CD4-positive, alpha-beta T cell treated with Interleukin-17A for 4 hours (primary cell): ENCODE measurements at places on chromosomes 16 and 17.
A peak's percentile ranks its signal among the peaks of the same experiment; 100 is the strongest.

- DNase-seq: no peak
Observed at GRCh38 chr16:88719933-88720296, 13.6 kb downstream of the CTU2 start.

DNA sequence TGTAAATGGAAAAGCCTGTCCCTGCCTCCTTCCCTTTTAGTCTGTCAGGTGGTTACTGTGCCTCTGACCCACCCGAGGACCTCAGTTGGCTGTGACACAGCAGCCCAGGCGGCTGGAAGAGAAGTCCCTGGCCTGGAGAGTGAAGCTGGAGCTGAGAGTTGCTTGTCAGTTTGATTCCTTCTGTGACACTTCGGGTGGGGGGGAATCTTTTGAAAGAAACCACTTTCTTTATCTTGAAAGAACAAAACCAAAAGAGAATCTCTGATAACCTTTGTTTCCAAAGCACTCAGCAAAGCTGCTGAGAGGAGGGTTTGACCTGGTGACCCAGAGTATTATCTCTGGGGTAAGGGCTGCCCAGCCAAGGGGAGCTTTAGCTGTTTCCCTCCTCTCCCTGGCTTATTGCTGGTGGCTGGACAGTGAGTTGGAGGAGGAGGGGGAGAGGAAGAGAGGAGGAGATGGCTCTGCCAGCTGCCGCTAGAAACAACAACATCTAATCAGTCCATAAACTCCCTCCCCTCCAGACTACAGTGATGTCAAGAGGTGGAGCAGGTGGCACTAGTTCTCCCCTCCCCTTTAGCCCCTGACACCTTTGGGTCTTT is 34.0 kb downstream of the YPEL2 start:
- DNase-seq: peak; percentile 56

GRCh38 chr16:68356249-68356918 is 45.6 kb downstream of the PRMT7 start:
- DNase-seq: peak; percentile 77

GRCh38 chr16:10314811-10315210 is 71.0 kb upstream of the ATF7IP2 start:
- peak; percentile 14 for DNase-seq

DNA sequence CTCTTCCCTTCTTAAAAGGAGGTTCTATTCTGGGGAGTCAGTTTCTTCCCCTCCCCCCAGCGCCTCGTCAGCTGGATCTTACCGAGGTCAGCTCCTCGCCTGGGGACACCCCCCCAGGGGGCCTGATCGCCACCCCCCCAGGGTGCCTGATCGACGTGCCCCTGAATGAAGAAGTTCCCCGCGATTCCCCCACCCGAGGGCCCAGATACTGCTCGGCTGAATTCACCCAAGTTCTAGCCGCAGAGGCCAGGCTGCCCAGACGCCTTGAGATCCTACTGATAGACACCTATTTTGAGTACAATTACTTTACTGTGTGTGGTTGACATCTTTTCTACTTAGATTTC is 1.4 kb downstream of the RAB11FIP3 start:
- peak; percentile 11 for DNase-seq

GRCh38 chr16:81469183-81469677 is 24.6 kb downstream of the CMIP start:
- peak; percentile 14 for DNase-seq

DNA sequence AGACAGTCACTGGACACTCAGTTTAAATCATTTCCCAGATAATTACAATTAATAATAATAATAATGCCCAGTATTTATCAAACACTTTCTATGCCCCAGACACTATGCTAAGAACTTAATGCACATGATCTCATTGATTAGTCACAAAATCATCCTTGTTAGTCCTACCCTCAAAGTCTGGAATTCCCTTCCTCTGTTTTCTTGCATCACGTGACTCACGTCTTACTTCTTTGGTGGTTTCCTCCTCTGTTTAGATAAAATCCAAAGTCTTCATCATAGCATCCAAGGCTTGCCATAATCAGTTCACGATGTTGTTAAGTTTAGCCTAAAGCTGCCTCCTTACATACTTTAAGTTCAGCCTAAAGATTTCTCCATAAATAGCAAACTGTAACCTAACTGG is 471.9 kb downstream of the PMP22 start:
- DNase-seq: no peak

DNA sequence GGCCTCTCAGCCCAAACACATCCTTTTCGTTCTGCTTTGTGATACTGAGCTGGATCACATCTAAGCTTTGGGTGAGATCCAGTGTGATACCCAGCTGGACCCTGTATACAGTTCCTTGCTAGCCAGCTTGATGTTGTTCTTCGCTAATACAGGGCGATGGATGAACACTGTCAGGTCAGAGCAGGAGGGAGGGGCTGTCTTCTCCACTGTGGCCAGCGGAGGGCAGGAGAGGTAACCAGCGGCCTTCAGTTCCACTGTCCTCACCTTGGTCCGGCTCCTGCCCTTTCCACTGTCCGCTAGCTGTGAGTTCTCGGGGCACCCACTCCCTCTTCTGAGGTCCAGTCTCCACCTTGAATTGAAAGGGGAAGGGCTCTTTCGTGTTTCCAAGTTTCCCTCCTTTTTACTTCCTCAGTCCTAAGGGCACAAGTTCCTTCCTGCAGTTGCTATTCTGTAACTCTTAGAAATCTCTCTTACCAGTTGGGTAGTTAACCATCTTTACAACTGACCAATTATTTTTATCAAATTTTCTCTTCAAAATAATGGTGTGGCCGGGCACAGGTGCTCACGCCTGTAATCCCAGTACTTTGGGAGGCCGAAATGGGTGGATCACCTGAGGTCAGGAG is 3.0 kb upstream of the ZNF213 start:
- peak; percentile 60 for DNase-seq

GRCh38 chr17:68684949-68685357 is 83.8 kb upstream of the FAM20A start:
- DNase-seq: no peak

GRCh38 chr16:86806838-86807351 is 228.5 kb downstream of the FOXL1 start:
- no peak for DNase-seq

DNA sequence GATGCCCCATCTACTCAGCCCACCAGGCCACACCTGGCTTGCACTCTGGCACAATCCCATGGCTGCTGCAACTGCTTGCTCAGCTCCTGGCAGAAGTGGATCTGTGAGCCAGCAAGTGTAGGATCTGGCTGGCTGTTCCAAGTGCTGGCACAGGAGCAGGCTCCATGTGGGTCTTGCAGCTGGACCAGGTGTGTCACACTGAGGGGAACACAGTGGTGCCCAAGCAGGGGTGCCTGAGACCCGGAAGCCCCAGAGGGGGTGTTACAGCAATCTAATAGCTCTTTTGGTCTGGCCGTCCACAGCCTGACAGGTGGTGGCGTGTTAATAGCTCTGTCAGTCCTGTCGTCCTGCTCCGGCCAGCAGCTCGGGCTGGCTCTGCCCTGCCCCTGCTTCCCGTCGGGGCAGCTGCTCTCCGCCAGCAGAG is 19.6 kb upstream of the GOT2 start:
- DNase-seq: no peak

DNA sequence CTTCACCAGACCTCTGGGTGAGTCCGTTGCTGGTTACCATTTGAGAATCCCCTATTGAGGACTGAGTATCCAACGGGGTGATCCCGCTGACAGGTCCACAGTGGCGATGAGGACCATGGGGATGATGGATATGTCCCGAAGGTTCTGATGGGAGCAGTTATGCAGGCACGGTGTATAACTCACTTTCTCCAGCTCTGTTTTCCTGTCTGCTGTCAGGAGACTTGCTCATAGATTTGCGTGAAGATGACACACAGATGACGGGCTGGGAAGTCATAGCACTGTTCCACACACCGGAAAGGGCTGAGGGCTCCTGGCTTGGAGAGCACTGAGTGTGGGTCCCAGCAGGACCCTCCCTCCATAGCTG is 22.2 kb upstream of the ADCY7 start:
- no peak for DNase-seq

- DNase-seq: peak; percentile 74
Observed at GRCh38 chr16:8867932-8868415, 832 bp downstream of the CARHSP1 start.
